Activated T-helper 1 cell treated with anti-CD3 and anti-CD28 coated beads, Interleukin-12 subunit alpha, Interleukin-12 subunit beta, Interleukin-2, Interleukin-4 antibody, amounts not matched to agents 30 ng/mL and 10 ng/mL and 1 ng/mL, durations not matched to agents 14 hours and 24 hours and 36 hours (primary cell): ENCODE measurements at places on chromosomes 5 and 9. TPM values are rescaled to one million over a fixed set of nuclear protein-coding genes. Genes with fewer than 3 reads are reported as not detected.

Gene C9orf43
- 0.42 and 0.62 TPM in 2 replicates for total RNA-seq

Gene DDX41
- 151 and 166 TPM in 2 replicates for total RNA-seq

Gene MLANA
- total RNA-seq, result not detected in 2 replicates

Gene IL9
- total RNA-seq, result 0.36 and 2.0 TPM in 2 replicates

Gene LOX
- total RNA-seq, result not detected in 2 replicates

Gene PDGFRB
- total RNA-seq, result 0.76 and 1.0 TPM in 2 replicates

Gene DAB2
- not detected in 2 replicates for total RNA-seq

Gene SIT1
- total RNA-seq, result 86.6 and 90.5 TPM in 2 replicates

Gene PCDH12
- 2.2 TPM in 2 replicates for total RNA-seq

Gene TRIM52
- 15.3 and 17.1 TPM in 2 replicates for total RNA-seq

Gene SHC3
- not detected in 2 replicates for total RNA-seq

DNA sequence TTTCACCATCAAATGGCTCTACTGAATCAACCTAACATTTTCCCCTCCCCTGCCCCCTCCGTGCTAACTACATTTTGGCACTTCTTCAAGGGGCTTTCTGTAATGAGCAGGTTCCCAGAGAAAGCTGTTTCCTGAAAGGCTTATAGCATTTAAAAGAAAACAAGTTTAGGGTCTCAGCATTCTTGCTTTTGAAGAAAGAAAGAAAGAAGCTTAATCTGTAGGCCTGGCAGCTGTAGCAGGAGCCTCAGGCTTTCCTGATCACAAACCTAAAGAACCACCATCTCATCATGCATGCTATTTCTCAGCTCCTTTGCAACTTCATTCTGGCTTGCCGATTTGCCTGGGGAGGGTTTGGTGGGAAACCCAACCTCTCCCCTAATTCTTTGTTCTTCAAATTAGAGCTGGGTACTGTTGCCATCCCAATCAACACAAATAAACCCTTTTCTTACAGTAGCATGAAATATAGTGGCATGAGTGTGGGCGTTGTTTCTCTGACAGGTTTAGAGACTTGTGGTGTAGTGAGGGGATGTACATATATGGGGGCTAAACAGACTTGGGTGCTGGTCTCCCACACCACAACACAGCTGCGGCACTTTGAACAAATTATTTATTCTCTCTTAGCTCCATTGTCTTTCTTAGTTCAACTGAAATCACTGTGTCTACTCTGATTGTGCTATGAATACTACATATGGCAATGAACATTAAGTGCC is 160.5 kb upstream of the TNC start:
- H3K4me1 ChIP-seq, result no peaks in the 10 kb centered on the region
- no peaks in the 10 kb centered on the region for H3K36me3 ChIP-seq
- no peak overlapping the region for H3K4me3 ChIP-seq
- no peak overlapping the region for H3K27ac ChIP-seq

GRCh38 chr9:75889577-75889976 is 896 bp upstream of the PCSK5 start:
- no peak for DNase-seq
- peaks cover 35% of the 10 kb centered on the region for H3K4me1 ChIP-seq
- peak overlapping the region; percentile 89 for H3K4me3 ChIP-seq
- H3K27ac ChIP-seq, result no peak overlapping the region
- H3K27me3 ChIP-seq, result peaks cover 34% of the 10 kb centered on the region

DNA sequence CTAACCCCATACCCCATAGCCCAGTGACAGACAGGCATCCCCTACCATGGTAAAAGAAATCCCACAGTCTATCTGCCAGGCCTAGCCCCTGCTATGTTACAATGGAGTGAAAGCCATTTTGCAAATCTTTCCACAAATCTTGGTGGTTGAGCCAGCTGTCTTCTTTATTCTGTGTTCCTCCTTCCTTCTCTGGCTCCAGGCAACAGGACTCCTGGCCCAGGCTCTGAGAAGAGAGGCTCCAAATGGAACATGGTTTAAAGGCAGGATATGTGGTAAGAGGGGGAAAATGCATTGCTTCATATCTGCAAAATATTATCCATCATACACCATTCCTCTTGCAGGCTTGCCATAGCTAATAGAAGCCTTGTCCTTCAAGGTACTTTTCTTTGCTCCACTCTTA is 25.2 kb downstream of the FGF1 start:
- H3K4me1 ChIP-seq, result no peaks in the 10 kb centered on the region
- H3K36me3 ChIP-seq, result no peaks in the 10 kb centered on the region
- no peak for DNase-seq
- H3K27me3 ChIP-seq, result peaks cover 8% of the 10 kb centered on the region

- H3K4me1 ChIP-seq, result no peaks in the 10 kb centered on the region
- no peak for DNase-seq
- H3K27me3 ChIP-seq, result no peaks in the 10 kb centered on the region
- no peak overlapping the region for H3K4me3 ChIP-seq
- H3K36me3 ChIP-seq, result no peaks in the 10 kb centered on the region
Measured at GRCh38 chr5:61617039-61617438, 285.0 kb downstream of the ZSWIM6 start.

DNA sequence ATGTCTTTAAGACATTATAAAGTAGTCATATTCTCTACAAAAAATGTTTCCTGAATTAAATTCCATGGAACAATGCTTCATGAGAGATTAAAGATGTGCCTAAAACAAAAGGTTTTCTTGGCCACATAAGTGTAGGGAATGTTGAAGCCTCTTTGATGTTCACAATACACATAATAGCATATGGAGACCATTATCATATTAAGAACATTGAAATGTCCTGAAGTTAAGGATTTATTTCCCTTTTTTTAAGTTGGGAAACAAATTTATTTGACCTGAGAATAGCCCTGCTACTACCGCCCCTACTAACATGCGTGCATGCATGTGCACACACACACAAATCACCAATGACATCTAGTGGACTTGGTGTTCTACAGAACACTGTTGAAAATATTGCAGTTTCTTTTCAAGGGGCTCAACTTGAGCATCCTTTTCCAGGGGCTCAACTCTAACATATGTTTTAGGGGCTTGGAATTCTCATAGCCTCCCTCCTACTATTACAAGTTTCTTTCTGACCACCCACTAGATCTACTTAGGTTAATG is 124.9 kb upstream of the C6 start:
- no peaks in the 10 kb centered on the region for H3K27me3 ChIP-seq
- no peak overlapping the region for H3K4me3 ChIP-seq
- H3K27ac ChIP-seq, result no peak overlapping the region
- no peaks in the 10 kb centered on the region for H3K36me3 ChIP-seq
- DNase-seq, result no peak
- H3K4me1 ChIP-seq, result no peaks in the 10 kb centered on the region

- peaks cover 12% of the 10 kb centered on the region for H3K27me3 ChIP-seq
- no peak overlapping the region for H3K4me3 ChIP-seq
- no peaks in the 10 kb centered on the region for H3K4me1 ChIP-seq
- no peak for DNase-seq
- no peaks in the 10 kb centered on the region for H3K36me3 ChIP-seq
- H3K27ac ChIP-seq, result no peak overlapping the region
Measured at GRCh38 chr9:19533373-19533772, 124.6 kb downstream of the ACER2 start.

GRCh38 chr9:95035846-95036245 is 281.7 kb downstream of the FANCC start:
- DNase-seq, result no peak
- peaks cover 10% of the 10 kb centered on the region for H3K4me1 ChIP-seq
- H3K36me3 ChIP-seq, result no peaks in the 10 kb centered on the region
- no peak overlapping the region for H3K4me3 ChIP-seq
- no peak overlapping the region for H3K27ac ChIP-seq
- no peaks in the 10 kb centered on the region for H3K27me3 ChIP-seq

- H3K27ac ChIP-seq, result peak overlapping the region; percentile 42
- peaks cover 84% of the 10 kb centered on the region for H3K4me1 ChIP-seq
- H3K27me3 ChIP-seq, result no peaks in the 10 kb centered on the region
- H3K4me3 ChIP-seq, result no peak overlapping the region
- H3K36me3 ChIP-seq, result peaks cover 53% of the 10 kb centered on the region
Measured at GRCh38 chr5:142117579-142118151, 9.1 kb downstream of the NDFIP1 start.

GRCh38 chr5:72845889-72846288 is 29.4 kb downstream of the TNPO1 start:
- peaks cover 13% of the 10 kb centered on the region for H3K27me3 ChIP-seq
- peaks cover 7% of the 10 kb centered on the region for H3K36me3 ChIP-seq
- H3K4me3 ChIP-seq, result no peak overlapping the region
- DNase-seq, result no peak
- no peak overlapping the region for H3K27ac ChIP-seq

DNA sequence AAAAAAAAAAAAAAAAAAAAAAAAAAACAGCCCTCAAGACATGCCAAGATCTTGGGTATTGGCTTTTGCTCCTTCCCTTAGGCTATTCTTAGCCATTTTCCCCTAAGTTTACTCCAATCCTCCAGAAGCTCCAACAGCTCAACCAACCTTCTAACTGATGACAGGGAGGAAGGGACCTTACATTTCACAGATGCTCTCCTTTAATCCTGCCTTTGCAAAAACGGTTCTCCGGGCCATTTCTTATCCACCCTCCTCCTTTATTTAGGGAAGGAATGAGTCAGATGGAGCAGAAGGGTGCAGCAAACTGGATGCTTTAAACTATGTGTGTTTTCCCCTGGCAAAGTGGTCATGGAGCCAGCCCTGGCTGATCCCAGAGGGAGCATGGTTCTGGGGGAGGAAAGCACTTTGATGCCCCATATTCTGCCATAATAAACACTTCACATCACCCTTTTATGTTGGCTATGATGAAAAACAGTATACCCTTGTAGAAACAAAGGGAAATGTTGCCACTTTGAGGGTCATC is 369.4 kb upstream of the DMAC1 start:
- DNase-seq, result no peak
- H3K4me3 ChIP-seq, result no peak overlapping the region
- H3K27me3 ChIP-seq, result peaks cover 6% of the 10 kb centered on the region
- H3K36me3 ChIP-seq, result no peaks in the 10 kb centered on the region
- H3K27ac ChIP-seq, result no peak overlapping the region

DNA sequence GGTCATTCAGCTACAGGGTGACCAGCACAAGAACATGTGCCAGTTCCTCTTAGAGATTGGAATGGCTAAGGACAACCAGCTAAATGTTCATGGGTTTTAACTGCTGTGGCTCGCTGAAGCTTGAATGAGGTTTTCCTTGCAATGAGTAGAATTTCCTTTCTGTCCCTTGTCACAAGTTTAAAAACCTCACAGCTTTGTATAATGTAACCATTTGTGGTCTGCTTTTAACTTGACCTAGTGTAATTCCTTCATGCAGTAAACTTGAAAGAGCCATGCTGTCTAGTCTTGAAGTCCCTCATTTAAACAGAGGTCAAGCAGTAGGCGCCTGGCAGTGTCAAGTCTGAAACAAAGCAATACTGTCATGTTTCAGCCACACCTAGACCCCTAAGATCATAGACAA is 181.3 kb upstream of the DMRT1 start:
- no peak overlapping the region for H3K27ac ChIP-seq
- H3K27me3 ChIP-seq, result peaks cover 6% of the 10 kb centered on the region
- H3K36me3 ChIP-seq, result no peaks in the 10 kb centered on the region

- peaks cover 4% of the 10 kb centered on the region for H3K27me3 ChIP-seq
- H3K36me3 ChIP-seq, result no peaks in the 10 kb centered on the region
- H3K4me1 ChIP-seq, result no peaks in the 10 kb centered on the region
- H3K4me3 ChIP-seq, result no peak overlapping the region
- no peak overlapping the region for H3K27ac ChIP-seq
- DNase-seq, result no peak
Measured at GRCh38 chr9:20087481-20087880, 298.6 kb upstream of the SLC24A2 start.

- peak overlapping the region; percentile 98 for H3K4me3 ChIP-seq
- H3K27ac ChIP-seq, result peak overlapping the region; percentile 98
- peaks cover 23% of the 10 kb centered on the region for H3K4me1 ChIP-seq
- H3K27me3 ChIP-seq, result no peaks in the 10 kb centered on the region
Measured at GRCh38 chr5:74766418-74766848, 484 bp downstream of the GFM2 start.

- H3K27me3 ChIP-seq, result no peaks in the 10 kb centered on the region
- no peak for DNase-seq
- H3K4me3 ChIP-seq, result no peak overlapping the region
- no peaks in the 10 kb centered on the region for H3K36me3 ChIP-seq
- H3K27ac ChIP-seq, result no peak overlapping the region
- no peaks in the 10 kb centered on the region for H3K4me1 ChIP-seq
Measured at GRCh38 chr5:78473751-78474150, 113.3 kb downstream of the SCAMP1 start.

DNA sequence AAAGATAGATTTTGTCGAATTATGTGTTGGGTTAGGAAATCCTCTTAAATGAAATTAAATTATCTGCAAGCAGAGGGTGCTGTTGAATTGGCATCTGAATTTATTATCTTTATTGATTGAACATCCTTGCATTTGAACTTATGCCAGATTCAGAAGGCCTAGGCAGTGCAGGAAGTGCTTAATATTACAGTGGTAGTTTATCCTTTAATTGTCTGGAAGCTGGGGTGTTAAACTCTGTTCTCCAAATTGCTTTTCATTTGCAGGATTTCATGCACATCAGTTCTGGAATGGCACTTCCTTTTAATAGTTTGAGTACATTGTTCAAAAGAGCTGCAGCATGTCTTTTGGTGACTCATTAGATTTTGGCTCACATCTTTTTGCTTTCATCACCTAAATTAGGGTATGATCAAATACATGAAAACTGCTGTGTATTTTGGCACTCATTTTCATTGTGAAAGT is 186.3 kb downstream of the KDM4C start:
- no peak overlapping the region for H3K27ac ChIP-seq
- peaks cover 10% of the 10 kb centered on the region for H3K4me1 ChIP-seq
- H3K4me3 ChIP-seq, result no peak overlapping the region

DNA sequence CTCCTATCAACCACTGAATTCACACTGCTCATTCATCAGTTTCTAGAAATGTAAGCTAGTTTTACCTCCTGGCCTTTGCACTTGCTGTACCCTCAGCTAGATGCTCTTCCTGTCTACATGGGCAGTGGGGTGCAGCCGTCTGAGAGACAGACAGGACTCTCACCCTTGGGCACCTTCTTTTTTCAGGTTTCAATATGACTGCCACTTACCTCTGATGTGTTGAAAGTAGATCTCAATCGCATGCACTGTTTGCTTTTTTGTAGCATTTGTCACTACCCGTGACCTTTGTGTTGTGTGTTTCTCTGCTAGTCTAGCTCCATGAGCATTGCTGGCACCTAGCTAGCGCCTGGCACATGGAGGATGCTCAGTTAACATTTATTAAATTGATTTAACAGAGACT is 403.1 kb upstream of the TRPC7 start:
- no peaks in the 10 kb centered on the region for H3K27me3 ChIP-seq
- H3K36me3 ChIP-seq, result no peaks in the 10 kb centered on the region
- no peak overlapping the region for H3K27ac ChIP-seq
- no peaks in the 10 kb centered on the region for H3K4me1 ChIP-seq
- DNase-seq, result no peak
- no peak overlapping the region for H3K4me3 ChIP-seq

GRCh38 chr5:55226027-55226933 is 835 bp downstream of the MCIDAS start:
- no peaks in the 10 kb centered on the region for H3K36me3 ChIP-seq
- H3K4me1 ChIP-seq, result peaks cover 58% of the 10 kb centered on the region
- peak overlapping the region; percentile 65 for H3K27ac ChIP-seq
- H3K27me3 ChIP-seq, result peaks cover 87% of the 10 kb centered on the region
- no peak for DNase-seq
- H3K4me3 ChIP-seq, result peak overlapping the region; percentile 61

GRCh38 chr9:125255781-125256391 is 5.7 kb upstream of the GAPVD1 start:
- no peak for DNase-seq
- no peaks in the 10 kb centered on the region for H3K27me3 ChIP-seq
- H3K36me3 ChIP-seq, result no peaks in the 10 kb centered on the region
- H3K4me3 ChIP-seq, result no peak overlapping the region
- H3K4me1 ChIP-seq, result peaks cover 7% of the 10 kb centered on the region

- no peaks in the 10 kb centered on the region for H3K4me1 ChIP-seq
- H3K27me3 ChIP-seq, result no peaks in the 10 kb centered on the region
- no peaks in the 10 kb centered on the region for H3K36me3 ChIP-seq
- H3K27ac ChIP-seq, result no peak overlapping the region
Measured at GRCh38 chr9:13769006-13769405, 489.5 kb upstream of the MPDZ start.
